ENCODE measurements at places on chromosomes 1 and 21.

- DNase-seq: no peak
Observed at GRCh38 chr1:46172321-46172720, 2.6 kb upstream of the TSPAN1 start.

DNA sequence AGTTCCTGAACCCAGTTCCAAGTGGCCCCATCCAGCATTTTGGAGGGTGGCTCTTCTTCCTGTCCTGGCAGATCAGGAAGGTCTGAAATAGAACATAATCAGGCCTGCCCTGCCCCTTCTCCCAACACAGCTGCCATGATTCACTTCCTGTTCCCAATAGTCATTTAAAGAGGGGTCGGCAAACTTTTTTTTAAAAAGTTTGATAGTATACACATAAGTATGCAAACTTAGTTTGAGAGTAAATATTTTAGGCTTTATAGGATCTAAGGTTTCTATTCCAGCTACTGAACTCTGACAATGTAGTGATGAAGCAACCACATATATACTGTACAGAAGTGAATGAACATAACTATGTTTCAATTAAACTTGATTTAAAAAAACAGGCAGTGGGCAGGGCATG is 66.4 kb downstream of the LUZP1 start:
- DNase-seq: no peak

DNA sequence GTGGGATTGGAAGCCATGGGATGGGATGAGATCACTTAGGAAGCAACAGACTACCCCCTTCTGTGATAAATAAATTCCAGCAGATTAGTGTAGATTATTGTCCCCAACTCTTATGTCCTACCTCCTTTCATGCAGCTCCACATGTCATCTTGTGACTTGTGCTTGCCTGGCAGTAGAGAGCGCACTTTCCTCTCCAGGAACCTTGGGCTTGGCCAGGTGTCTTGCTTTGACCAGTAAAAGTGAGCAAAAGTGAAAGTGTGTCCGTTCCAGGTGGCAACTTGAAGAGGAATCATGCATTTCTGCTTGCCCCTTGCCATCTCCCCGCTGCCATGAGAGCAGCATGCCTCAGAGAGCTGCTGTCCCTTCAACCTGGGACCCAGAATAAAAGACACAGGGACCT is 122.9 kb upstream of the ERG start:
- no peak for DNase-seq

DNA sequence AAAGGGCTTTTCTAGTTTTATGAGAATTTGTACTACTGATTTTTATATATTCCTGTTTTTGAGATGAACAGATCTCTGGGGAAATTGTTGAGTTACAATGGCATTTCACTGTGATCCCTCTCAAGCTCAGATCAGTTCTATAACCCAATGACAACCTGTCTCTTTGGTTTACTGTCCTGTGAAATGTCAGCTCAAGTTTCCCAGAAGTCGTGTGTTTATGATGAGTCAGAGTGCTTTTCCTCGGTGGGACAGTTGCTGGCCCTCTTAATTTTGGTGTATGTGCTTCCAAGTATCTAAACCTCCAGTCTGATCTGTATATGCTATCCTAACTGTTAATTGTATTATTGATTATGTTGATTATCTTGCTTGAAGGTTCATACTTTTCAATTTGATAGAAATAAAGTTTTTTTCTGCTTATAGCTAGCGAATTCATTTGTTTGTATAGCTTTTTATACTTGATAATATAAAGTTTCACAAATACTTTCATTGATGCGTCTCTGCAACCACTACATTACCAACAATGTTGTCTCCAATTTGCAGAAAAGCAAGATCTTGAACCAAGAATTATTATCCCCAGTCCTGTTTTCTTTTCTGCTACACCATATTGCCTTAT is 77.5 kb upstream of the DNAJC6 start:
- no peak for DNase-seq

- DNase-seq: peak; percentile 18
Observed at GRCh38 chr1:18536915-18537314, 56.2 kb downstream of the KLHDC7A start.

DNA sequence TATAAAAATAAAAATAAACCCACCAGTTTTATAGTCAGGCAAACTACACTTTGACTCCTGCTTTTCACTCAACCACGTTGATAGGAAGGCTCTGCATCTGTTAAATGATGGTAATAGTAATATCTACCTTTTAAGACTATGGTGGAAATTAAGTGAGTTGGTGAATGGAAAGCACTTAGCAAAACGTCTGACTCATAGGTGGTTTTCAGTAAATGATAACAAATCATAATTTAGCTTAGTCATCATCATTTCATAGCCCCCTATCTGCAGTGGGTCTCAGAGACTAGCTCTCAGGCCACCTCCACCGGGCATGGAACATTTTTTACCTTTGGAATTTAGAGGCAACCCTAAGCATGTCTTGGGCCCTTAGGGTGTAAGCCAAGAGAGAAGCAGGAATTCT is 160.0 kb downstream of the PDE4B start:
- DNase-seq: no peak

Data from activated CD8-positive, alpha-beta memory T cell treated with anti-CD3 and anti-CD28 coated beads, Interleukin-2, amount 50 U/mL, for 48 hours (primary cell).